GOT3 (cell line): ENCODE measurements at places on chromosomes 12 and 14.

- no peak for DNase-seq
These were observed 75.9 kb upstream of the C14orf180 start for GRCh38 chr14:104503691-104504090.

DNA sequence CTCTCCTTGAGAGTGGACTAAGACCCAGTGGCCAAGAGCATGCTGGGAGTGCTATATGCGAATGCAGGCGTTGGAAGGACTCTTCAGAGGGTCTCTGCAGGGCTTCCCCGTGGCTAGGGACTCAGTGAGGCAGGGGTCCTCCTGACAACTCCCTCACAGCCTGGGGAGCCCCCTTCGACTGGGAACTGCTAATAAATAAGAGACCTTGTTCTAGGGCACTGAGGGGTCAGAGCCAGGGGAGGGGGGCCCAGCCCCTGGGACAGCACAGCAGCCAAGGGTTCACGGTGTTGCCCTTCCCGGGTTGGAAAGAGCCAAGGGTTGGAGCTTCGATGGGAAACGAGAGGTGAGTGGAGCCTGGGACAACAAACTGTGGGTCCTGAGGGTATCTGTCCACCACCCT is 6.0 kb upstream of the CPNE6 start:
- no peak for DNase-seq

DNA sequence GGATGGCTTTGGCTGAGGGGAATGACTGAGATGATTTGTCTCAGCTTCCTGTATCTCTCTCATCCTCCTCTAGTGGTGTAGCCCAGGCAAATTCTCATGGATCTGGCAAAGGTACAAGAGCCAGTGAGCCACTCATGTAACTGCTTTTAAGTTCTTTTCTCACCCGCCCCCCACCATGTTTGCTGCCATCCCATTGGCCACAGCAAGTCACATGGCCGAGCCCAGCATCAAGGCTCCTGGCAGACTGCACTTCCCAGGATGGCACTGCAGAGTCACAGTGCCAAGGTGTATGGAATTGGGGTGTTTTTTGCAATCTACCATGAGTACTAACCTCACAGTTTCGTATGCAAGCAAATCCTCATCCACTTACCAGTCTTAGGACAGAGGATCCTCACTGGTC is 50.9 kb downstream of the CHST11 start:
- DNase-seq: no peak

DNA sequence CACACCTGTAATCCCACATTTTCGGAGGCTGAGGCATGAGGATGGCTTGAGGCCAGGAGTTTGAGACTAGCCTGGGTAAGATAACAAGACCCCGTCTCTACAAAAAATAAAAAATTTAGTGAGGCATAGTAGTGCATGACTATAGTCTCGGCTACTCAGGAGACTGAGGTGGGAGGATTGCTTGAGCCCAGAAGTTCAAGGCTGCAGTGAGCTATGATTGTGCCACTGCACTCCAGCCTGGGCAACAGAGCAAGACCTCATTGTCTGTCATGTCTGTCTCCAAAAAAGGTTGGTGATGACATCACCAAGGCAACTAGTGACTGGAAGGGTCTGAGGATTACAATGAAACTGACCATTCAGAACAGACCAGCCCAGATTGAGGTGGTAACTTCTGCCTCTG is 83.5 kb upstream of the COCH start:
- DNase-seq: no peak
